ENCODE measurements at places on chromosomes 7 and 10.
A peak's percentile ranks its signal among the peaks of the same experiment; 100 is the strongest.

DNA sequence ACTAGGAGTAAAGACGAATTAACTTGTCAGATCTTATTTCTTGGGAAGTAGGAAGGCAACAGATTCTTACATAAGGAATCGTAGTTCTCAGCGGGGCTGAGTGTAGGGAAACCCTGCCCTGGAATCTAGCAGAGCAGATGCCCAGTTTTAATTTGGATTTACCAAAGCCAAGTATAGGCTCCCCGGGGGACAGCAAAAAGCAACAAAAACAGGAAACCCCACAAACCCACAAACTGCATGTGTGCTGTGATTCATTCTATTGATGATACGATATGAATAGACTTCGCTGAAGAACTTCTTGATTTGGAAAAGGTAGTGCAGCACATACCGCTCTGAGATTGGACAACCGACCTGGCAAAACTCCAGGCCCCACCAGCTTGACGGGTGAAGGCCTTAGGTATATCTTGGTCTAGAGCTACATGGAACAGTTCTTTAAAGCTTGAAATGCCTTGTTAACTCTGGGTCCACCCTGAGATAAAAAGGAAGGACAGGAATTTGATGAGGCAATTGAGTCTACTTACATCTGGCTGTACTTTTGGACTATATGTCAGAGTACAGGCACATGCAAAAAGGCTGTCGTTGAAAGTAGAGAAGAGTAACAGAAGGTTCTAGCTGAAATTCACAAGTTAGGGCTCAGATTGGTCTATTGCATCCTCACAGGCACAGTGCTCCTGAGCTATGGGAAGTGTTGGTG lies 49.1 kb downstream of the STRA8 start:
- peak; percentile 42 for DNase-seq

- no peak for DNase-seq
Observed at GRCh38 chr10:111445667-111446066, 368.8 kb downstream of the ADRA2A start.

GRCh38 chr7:155108144-155108901 lies 38.2 kb downstream of the HTR5A start:
- DNase-seq = no peak

DNA sequence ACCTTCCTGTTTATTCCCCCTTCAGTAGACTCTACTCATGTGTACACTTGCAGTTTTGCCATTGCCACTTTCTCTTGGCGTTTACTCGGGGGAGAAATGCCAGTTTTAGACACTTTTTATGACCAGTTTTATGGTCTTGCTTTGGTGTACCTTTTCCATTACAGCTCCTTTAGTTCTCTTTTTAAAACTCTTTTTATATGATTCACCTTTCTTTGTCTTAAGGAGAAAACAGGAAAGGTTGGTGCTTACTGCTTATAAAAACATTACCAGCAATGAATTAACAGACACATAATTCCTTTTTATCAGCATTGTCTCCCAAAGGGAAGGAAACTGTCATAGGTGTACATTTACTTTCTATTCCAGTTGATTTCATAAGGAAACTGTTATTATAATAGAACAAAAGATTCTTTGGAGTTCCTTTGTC lies 11.9 kb downstream of the TSPAN13 start:
- DNase-seq = no peak

- peak; percentile 67 for DNase-seq
Observed at GRCh38 chr7:157576415-157576814, 239.6 kb downstream of the DNAJB6 start.

GRCh38 chr10:124041675-124042445 lies 51.5 kb downstream of the CHST15 start:
- no peak for DNase-seq

GRCh38 chr10:50946991-50947781 lies 61.8 kb upstream of the A1CF start:
- no peak for DNase-seq

DNA sequence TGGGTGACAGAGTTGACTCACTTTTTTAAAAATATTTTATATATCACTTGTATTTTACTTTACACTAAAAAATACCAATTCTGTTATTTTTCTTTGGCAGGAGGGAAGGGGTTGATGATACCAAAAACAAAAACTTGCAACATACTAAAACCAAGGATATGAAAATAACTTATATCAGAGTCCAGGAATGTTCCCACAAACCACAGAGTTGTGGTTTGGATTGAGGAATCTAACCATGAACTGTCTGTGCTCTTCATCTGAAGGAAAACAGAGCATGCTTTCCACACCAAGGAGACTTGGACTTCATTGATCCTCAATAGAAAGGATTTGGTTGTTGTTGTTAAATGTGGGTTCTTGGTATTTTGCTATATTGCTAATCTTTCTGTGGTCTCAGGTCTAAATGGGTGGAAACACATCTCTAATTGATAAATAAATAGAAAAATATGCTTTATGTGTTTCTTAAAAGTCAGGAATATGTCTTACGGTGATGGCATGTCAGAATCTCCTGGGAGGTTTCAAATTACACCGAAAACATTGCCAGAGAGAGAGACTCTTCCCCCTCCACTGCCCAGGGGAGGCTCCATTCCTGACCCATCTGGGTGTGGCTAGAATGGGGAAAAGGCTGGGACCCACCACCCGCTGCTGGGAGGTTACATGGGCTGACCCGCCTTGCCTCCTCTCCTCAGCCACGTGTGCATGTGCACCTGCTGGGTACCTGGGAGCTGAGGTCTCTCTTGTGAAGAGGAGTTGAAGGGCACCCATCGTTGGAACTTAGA lies 46.9 kb upstream of the STK17A start:
- no peak for DNase-seq

GRCh38 chr10:59903871-59904270 lies 2.5 kb downstream of the CCDC6 start:
- peak; percentile 33 for DNase-seq

- DNase-seq = no peak
Observed at GRCh38 chr10:131004276-131004675, 307.2 kb downstream of the TCERG1L start.

DNA sequence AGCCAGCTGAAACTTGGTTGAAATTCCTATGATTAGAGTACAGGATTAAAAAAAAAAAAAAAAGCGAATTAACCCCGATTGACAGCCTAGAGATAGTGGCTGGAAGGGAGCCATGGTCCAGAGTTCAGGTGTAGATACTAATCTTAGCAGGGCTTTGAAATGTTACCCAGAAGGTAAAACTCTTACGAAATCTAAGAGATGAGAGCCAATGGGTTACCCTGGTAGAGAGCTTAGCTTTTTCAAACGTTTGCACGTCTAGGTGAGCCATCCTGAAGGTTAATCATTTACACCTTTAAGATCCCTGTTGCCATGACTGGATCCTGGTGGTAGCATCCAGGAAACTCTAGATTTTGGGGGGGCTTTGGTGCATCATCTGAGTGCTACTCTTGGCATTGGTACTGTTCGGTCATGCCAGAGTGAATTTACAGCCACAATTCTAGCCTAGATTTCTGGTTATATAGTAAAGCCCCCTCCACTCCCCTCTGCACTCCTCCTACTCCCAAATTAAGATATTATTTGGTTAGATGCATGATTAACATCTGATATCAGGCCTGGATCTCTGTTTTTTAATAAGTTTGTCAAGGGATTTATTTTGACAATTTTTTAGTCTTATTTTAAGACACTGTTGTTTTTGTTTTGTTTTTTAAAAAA lies 1.2 kb downstream of the AGFG2 start:
- no peak for DNase-seq

GRCh38 chr7:26155531-26156375 lies 3.8 kb downstream of the NFE2L3 start:
- no peak for DNase-seq

DNA sequence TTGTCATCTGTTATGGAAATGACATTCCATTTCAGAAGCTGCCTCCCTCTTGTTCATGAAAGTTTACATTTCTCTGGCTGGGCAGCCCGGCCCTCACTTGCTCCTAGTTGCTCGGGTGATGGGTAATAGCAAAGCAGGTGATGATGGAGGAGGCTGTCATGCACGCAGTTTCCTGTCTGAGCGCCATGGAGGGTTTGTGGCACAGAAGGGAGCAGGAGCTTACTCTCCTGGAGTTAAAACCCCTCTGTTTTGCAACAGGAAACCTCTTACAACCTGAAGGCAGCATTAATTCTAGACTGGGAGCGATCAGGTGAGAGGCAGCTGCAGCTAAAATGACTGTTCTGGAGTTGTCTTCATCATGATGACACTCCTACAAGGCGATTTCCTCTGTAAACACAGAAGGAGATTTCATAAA lies 34.1 kb upstream of the MKI67 start:
- no peak for DNase-seq

DNA sequence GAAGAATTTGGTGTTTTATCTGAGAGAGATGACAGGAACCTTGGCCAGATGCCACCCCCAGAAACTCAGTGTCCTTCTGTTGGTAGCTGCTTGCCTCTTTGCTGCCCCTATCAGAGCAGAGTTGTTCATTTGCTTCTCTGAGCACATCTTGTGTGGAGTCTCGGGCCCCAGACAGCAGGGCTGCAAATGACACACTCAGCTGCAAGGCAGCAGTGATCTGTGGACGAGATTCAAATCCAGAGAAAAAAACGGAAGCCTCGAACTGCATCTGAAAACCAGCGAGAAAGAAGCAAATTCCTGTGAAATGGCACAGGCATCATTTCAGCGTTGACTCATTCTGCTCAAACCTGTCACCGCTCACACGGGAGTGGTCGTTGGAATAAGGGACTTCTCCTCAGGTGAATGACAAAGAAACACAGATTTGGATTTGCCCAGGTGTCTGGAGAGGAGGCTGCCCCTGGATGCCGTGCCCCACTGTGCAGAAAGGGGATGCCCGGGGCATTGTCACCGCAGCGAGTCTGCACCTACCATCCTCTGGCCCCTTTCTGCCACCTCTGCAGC lies 144.7 kb downstream of the PFKFB3 start:
- DNase-seq = peak; percentile 72

DNA sequence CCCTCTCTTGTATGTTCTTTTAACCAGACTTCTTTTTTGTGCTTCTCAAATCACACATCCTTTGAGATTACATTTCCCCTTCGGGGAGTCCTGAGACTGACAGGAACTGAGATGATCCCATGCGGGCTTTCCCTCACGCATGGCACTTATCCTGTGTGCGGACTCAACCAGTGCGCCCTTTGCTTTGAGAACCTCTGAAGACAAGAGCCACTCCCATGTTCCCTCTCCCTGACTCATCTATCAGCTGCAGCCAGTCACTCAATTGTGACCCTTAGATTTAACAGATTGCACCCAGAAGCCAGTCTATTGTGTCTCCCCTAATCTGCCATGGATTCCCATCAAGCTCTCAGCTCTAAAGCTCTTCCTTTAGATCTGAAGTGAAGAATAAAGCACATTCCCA lies 353.9 kb upstream of the MEOX2 start:
- DNase-seq = no peak

DNA sequence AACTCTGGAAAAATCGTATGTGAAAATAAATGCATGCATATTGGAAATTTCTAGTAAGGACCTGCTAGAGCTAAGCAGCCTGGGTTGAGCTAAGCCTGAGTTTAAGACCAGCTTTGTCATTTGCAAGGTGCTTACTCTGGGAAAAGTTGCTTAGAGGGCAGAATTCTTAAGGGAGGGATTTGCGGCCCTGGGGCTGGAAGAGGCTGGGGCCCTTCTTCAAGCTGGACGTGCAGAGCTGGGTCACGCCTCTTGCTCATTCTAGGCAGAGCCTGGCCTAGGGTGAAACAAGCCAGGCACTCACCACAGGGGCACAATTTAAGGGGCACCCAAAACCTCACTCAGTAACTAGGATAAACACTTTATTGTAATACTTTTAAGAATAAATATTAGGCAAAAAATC lies 137.2 kb downstream of the ARHGAP22 start:
- DNase-seq = no peak

DNA sequence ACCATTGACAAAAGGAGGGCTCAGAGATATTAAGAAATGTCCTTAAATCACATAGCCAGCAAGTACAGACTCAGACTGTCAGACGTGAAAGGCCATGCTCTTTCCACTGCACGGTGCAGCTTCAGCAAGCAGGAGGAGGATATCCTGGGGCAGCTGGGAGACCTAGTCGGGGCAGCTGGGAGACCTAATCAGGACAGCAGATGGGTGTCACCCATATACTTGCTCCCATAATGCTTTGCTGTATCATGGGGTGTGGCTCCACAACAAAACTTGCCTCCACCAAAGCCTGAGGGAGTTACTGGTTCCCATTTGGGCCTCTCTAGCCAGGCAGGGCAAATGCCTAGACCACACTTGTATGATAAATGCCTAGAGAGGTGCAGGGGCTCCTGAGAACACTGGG lies 55.4 kb downstream of the GRID1 start:
- no peak for DNase-seq

DNA sequence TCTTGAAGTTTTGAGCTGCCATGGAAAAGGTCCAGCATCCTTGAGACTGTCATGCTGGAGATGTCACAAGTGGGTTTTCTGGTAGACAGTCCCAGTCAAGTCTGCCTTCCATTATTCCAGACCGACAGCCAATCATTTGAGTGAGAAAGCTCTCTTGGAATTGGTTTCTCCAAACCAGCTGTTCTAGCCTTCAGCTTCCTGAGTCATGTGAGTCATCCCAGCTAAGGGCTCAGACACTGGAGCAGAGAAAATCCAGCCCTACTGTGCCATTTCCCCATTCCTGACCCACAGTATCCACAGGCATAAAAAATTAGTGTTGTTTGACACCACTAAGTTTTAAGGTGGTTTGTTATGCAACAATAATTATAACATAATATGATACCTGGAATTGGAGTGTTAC lies 219.0 kb downstream of the ADRA2A start:
- no peak for DNase-seq

GRCh38 chr7:94656925-94657731 lies 1.2 kb upstream of the SGCE start:
- peak; percentile 14 for DNase-seq

GRCh38 chr10:59134785-59135184 lies 41.7 kb upstream of the PHYHIPL start:
- no peak for DNase-seq

DNA sequence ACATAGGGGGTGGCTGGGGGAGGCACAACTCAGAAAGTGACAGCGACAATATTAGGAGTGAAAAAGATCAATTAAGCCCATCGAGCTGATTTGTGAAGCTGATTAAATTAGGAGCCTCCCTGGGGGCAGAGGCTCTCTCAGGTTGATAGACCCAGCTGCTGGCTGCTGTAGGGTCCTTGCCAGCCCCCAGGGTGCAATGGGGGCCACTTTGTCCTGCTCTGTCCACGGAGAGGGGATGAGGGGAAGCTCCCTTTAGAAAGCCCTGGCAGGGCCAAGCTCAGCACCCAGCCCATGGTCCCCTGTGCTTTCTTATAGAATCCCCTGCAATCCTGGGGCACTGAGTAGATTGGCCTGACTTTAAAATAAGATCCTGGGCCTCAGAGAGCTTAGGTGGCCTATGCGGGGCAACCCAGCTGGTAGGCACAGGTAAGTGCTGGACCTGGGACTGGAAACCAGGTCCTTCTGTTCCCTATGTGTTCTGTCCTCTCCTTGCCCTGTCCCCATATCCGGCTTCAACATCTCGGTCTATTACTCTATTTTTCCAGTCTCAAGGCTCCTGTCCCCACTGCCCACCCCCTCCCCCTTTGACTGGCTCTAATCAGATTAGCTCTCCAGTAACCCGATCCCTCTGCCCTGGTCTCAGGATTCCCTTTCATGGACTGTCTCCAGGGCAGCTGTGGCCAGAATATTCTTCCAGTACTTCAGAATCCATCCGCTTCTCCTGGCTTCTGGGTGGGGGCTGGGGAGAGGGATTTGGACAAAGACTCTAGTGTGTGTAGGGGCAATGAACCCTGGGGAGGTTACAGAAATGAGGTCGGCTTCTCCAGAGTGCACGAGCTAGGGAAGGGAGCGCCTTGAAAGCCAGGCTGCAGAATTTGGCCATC lies 259.6 kb downstream of the RPS24 start:
- DNase-seq = no peak
